ENCODE measurements at places on chromosomes 11 and 22.

DNA sequence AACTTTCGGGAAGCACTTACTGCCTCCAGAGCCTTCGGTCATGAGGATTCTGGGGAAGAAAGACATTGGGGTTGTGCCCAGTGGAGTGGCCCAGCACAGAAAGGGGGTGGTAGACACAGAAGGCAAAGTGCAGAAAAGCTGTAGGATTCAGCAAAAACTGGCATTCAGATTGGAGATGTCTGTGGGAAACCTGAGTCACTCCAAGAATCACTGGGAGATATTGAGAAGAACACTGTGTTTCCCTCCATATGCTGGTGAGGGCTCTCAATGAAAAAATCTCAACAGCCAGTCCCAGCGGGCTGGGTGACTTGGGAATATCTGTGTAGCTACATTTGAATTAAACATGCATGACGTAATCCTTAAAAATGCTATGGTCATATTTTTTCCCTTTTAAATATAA is 61.2 kb upstream of the RCN1 start:
- DNase-seq = no peak

GRCh38 chr11:6271598-6271997 is 12.0 kb downstream of the CCKBR start:
- no peak for DNase-seq

DNA sequence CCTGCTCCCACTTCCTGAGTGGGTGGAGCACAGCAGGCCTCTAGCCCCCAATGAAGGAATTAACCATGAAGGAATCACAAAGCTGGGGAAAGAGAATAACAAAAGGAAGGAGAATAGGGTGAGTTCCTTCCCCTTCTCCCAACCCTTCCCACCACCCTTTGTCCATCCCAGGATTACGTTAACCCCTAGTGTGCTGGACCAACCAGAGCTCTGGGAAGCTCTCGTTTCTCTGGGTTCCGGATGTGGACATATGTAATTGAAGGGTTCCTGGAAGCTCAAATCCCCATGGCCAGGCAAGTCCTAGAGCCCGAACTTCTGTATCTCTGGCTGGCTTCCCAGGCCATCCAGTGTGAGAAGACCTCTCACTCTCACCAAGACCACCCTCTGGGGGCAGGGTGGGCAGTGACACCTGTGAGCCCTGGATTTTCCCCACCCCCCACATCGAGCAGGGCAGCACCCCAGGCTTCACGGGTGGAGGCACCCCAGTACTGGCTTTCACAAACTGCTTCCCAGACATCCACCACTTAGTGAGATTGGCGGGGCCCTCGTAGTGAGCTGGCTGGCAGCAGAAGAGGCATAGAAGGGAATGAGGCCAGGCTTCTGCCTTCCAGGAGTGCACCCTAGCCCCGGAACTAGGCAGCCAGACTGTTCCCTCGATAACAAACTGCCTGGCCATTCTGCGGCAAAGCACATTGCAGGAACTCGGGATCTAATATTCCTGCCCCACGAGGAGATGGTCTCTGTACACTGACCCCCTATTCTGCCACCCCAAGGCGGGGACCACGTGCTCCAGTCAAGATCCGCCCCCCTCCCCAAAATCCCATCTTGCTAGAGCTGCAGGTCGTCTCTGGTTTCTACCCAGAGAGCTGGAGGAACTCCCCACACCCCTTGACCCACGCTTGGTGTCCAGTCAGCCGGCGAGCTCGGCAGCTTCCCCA is 2.1 kb downstream of the NECTIN1 start:
- DNase-seq = no peak

GRCh38 chr11:69748637-69749036 is 26.5 kb downstream of the FGF4 start:
- DNase-seq = no peak

DNA sequence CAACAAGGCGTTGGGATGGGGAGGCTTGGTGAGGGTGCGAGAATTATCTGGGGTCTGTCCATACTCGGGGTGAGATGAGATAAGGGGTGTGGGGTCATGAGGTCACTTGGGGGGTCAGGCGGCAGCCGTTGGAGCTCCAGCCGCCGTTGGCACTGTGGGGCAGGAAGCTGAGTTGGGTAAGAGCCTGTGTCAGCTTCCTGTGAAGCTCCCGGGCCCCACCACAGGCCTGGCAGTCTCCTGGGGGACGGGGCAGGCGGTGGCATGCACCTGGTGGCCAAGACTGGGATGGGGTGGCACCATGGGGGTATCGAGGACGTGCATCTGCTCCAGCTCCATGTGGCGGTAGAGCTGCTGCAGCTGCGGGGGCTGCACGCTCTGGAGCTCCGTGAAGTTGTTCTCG is 7.1 kb upstream of the MYBPC3 start:
- no peak for DNase-seq

- no peak for DNase-seq
Observed at GRCh38 chr11:106785913-106786650, 232.2 kb downstream of the GUCY1A2 start.

Data from endothelial cell (in vitro differentiated cells).